Stimulated activated CD8-positive, alpha-beta memory T cell treated with anti-CD3 and anti-CD28 coated beads, Interleukin-4, amount 100 ng/mL, for 48 hours (primary cell): ENCODE measurements at places on chromosomes 3 and 15.

DNA sequence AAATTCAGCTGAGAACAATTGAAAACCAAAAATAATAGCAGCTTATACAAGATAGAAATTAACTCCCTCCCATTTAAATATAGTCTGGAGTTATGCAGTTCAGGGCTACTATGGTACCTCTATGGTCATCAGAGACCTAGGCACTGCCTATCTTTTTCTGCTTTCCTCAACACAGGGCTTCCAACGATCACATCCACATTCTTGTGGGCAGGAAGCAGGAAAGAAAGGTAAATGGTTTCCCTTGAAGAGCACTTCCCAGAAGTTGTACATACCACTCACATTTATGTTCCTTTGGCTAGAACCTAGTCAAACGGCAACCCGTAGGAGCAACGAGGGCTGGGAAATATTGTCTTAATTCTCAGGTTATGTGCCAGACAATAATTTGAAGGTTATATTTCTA is 197.7 kb upstream of the PRICKLE2 start:
- DNase-seq: no peak

- DNase-seq: no peak
Observed at GRCh38 chr3:13812034-13812471, 67.8 kb downstream of the WNT7A start.

GRCh38 chr3:187101184-187102072 is 37.9 kb downstream of the RPL39L start:
- peak; percentile 68 for DNase-seq

- DNase-seq: no peak
Observed at GRCh38 chr3:61680617-61681016, 119.2 kb downstream of the PTPRG start.

- DNase-seq: no peak
Observed at GRCh38 chr15:94253742-94254141, 22.4 kb downstream of the MCTP2 start.

DNA sequence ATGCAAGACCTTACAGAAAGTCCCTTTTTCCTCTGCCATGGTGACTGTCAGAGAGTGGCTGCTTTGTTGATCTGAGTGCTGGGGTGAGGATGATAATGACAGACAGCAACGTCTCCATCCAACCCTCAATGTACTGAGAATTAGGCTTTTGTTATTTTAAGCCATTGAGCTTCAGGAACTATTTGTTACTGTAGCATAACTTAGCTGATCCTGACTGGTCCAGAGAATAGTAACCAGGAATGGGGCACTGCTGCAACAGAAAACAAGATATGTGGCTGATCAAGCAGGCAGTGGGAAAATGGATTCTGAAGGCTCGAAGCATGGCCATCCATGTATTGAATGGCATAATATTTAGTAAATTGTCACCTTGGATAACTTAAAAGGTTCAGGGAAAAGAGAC is 5.2 kb upstream of the KLF13 start:
- no peak for DNase-seq

- peak; percentile 43 for DNase-seq
Observed at GRCh38 chr3:98657457-98657856, 64.0 kb upstream of the CPOX start.

- no peak for DNase-seq
Observed at GRCh38 chr3:194034346-194035336, 101.3 kb upstream of the HES1 start.

DNA sequence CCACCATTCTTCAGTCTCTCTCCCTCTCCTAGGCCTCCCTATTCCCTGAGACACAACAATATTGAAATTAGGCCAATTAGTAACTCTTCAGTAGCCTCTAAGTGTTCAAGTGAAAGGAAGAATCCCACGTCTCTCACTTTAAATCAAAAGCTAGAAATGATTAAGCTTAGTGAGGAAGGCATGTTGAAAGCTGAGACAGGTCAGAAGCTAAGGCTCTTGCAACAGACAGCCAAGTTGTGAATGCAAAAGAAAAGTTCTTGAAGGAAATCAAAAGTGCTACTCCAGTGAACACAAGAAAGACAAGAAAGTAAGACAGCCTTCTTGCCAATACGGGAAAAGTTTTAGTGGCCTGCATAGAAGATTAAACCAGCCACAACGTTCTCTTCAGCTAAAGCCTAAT is 41.3 kb downstream of the PPM1L start:
- DNase-seq: no peak

- DNase-seq: no peak
Observed at GRCh38 chr15:80503319-80503952, 99.3 kb downstream of the ARNT2 start.

DNA sequence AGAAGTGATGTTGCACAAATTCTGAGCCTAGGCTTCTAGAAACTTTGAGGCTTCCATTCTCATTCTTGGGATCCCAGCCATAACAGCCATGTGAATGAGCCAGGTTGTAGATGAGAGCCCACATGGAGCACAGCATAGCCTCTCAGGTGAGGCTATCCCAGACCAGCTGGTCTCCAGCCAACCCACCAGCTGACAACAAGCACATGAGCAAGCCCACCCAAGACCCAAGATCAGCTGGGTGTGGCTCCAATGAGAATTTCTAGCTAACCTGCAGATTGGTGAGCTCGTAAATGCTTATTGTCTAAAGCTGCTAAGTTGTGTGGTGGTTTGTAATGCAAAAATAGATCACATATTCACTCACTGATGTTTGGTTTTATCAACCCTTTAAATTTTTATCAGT is 14.4 kb downstream of the KY start:
- DNase-seq: no peak

- DNase-seq: no peak
Observed at GRCh38 chr15:38398134-38398533, 55.8 kb upstream of the FAM98B start.

GRCh38 chr3:52227117-52227516 is 1.7 kb upstream of the TLR9 start:
- DNase-seq: no peak

DNA sequence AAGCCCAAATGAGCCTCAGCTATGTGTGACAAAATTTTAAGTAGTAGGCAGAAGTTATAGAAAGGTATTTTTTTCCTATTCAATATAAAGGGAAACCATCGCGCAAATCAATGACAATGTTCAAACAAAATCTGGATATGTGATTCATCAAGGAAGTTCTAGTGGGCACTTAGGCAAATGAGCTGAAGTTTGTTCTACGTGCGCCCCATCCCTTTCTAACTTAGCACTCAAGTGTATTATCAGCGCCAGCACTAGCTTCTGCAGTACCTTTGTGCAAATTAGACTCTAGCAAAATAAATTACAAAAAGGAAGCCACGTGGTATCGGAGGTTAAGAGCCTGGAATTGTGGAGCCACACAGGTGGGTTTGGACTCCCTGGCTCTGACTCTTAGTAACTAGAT is 91.1 kb downstream of the TBL1XR1 start:
- DNase-seq: no peak

GRCh38 chr3:149612456-149612855 is 45.4 kb downstream of the WWTR1 start:
- no peak for DNase-seq

DNA sequence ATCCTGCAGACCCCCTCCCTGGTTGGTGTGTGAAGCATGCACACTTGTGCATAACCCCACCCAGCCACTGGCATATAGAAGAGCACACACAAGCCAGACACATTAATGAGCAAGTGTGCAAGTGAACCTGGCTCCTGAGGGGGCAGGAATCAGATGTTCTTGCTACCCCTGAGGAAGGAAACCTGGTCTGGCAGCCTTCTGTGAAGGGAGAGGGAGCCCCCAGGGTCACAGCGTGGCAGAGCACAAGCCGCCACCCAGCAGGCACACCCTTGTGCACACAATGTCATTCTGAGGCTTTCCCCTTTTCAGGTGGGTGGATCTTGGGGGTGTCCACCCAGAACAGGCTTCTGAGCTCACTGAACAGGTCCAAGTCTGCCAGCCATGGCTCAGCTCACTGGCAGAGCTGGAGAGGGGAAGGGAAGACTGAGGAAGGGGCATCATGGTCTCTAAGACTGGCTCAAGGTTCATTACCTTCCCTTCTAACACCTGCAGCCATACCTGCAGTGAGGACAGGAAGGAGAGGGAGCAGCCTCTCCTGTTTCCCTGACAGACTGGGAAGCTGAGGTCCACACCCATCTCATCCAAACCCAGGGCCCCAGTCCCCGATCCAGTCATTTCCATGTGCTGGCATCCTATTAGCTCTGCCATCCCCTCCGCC is 31.6 kb upstream of the SEMA3F start:
- no peak for DNase-seq

GRCh38 chr3:98784042-98784441 is 20.9 kb downstream of the ST3GAL6 start:
- DNase-seq: no peak

- no peak for DNase-seq
Observed at GRCh38 chr3:20511863-20512505, 326.0 kb upstream of the SGO1 start.

GRCh38 chr3:48387634-48388033 is 15.6 kb downstream of the FBXW12 start:
- DNase-seq: no peak

DNA sequence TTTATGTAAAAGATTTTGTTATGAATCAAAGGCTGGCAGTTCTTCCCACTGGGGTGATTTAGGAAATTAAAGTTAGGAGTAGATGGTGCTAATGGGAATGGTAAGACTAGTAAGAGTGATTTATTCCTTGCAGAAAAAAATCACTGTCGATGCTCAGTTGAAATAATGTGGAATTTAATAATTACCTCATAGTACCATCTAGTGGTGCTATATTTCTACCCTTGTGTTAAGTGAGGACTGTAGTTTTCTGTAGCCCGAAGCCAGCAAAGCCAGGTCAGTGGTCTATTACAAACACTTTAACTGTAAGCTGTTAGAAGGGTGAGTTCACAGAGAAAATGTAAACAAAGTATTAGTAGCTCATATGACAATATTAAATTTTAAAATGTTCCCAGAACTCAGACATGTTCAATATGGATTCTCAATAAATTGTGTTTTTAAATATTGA is 39.5 kb upstream of the GOLGA8J start:
- no peak for DNase-seq

DNA sequence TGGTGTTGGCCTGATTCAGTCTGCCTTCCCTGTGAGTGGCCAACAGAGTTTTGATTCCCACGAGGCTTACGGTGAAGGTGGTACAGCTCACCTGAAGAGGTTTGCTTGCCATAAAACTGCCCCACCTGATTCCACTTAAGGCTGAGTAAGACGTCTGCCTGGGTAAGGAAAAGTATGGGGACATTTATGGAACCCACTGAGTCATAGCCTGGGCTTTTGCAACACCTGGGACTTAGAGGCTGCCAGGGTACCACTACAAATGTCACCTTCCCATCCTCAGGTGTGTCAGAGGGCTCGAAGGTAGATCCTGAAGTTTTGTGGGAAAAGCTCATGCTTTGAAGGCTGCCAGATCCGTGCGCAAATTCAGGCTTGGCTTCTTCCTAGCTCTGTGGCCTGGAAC is 56.9 kb upstream of the SLCO2A1 start:
- DNase-seq: no peak
